Dorsolateral prefrontal cortex (tissue), 122 donors: ENCODE measurements at places on chromosomes 5 and 9.

- no peak for DNase-seq
These were observed 82.2 kb downstream of the TRIO start for GRCh38 chr5:14225173-14225834.

DNA sequence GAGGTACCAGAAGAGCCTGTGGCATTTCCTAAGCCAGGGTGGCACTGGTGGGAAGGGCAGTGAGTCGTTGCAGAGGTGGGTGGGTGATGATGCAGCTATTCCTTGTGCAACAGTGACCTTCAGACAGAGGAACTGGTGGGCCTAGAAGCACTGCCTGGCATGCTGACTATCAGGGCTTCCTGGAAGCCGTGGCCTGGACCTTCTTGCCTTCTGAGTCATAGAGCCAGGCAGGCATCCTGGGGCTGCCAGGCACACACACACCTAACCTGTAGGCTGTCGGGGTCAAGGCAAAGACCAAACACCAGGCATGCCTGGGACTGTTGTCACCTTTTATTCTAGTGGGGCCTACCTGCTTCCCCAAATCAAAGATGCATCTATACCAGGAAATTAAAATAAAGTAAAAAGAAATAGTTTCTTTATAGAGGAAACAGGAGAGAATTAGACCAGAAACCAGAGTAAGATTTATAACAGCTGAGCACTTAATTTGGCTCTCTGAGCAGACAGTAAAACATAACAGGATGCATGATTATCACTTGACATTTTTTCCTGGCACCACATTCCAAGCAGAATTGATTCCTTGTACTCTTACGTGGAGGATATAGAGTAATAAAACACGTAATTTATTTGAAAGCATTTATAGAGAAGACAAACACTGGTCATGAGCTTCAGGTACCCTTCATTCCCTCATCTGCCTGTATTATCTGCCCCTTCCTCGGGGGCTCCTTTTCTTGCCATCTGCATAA is 25.1 kb downstream of the NANS start:
- no peak for DNase-seq

GRCh38 chr9:32339424-32339823 is 45.0 kb upstream of the ACO1 start:
- no peak for DNase-seq

DNA sequence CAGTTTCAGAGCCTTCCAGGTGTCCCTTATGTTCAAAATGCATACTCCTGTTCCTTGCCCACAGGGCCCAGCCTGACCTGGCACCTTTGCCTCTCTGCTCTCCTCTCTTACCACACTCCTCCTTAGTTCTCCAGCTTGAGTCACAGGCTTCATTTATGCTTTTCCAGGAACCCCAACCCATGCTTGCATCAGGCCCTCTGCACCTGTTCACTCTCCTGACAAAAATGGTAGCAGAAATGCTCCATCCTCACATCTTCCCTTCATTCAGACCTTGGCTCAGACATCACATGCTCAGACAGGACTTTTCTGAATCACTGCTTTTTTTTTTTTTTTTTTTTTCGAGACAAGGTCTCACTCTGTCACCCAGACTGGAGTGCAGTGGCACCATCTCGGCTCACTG is 15.1 kb upstream of the RNF145 start:
- no peak for DNase-seq

GRCh38 chr9:72772661-72773060 is 180.2 kb downstream of the ALDH1A1 start:
- DNase-seq, result no peak

- DNase-seq, result no peak
These were observed 672.8 kb downstream of the ACTL7B start for GRCh38 chr9:108182950-108183381.

DNA sequence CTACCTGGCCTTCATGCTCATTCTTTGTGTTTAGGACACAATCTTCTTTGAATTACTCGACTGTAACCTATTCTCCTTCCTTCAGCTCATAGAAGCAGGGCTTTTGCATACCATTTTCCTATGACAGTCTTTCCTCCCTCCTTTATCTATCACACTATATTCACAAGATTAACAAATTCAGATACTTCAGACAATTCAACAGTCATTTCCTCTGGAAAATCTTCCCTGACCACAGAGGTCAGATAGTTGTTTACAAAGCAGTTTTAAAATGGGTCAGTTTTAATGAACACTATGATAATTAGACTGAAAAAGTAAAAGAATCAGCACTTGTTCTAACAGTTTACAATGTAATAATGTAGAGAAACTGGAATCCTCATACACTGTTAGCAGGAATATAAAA is 4.3 kb downstream of the CAAP1 start:
- no peak for DNase-seq

DNA sequence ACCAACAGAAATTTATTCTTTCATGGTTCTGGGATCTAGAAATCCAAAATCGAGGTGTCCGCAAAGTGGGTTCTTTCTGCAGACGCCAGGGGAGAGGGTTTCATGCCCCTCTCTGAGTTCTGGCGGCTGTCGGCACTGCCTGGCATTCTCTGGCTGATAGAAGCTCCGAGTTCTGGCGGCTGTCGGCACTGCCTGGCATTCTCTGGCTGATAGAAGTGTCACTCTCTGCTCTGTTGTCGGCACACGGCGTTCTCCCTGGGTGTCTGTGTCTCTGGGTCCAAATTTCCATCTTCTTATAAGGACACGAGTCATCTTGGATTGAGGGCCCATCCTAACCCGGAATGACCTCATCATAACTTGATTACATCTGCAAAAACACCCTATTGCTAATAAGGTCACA is 7.6 kb downstream of the GFI1B start:
- no peak for DNase-seq

GRCh38 chr5:136108180-136108611 is 24.4 kb upstream of the SMAD5 start:
- no peak for DNase-seq

DNA sequence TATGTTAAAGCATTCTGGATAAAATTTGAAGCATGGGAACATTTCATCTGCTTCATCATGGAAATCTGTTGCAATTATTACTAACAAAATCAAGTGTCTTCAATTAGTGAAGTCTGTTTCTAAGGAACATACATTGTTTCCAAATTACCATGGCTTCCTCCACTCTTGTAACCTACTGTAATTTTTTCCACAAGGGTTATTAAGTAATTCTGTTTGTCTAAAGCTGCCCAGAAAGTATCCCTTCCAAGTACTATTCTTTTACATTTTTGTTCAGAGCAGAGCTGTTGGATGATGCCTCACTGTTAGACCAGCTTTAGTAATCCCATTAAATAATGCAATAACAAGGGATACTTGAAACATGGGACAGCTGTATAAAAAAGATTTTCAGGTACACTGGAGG is 483.5 kb upstream of the CD180 start:
- no peak for DNase-seq

- no peak for DNase-seq
These were observed 64.6 kb upstream of the PLPP1 start for GRCh38 chr5:55599148-55600050.

GRCh38 chr9:134265078-134265477 is 61.2 kb upstream of the RXRA start:
- DNase-seq, result no peak

GRCh38 chr5:123785162-123786071 is 273.4 kb downstream of the CSNK1G3 start:
- no peak for DNase-seq

GRCh38 chr5:107428303-107428813 is 242.4 kb downstream of the EFNA5 start:
- no peak for DNase-seq

- DNase-seq, result no peak
These were observed 171.0 kb upstream of the OTULINL start for GRCh38 chr5:14410394-14411201.

DNA sequence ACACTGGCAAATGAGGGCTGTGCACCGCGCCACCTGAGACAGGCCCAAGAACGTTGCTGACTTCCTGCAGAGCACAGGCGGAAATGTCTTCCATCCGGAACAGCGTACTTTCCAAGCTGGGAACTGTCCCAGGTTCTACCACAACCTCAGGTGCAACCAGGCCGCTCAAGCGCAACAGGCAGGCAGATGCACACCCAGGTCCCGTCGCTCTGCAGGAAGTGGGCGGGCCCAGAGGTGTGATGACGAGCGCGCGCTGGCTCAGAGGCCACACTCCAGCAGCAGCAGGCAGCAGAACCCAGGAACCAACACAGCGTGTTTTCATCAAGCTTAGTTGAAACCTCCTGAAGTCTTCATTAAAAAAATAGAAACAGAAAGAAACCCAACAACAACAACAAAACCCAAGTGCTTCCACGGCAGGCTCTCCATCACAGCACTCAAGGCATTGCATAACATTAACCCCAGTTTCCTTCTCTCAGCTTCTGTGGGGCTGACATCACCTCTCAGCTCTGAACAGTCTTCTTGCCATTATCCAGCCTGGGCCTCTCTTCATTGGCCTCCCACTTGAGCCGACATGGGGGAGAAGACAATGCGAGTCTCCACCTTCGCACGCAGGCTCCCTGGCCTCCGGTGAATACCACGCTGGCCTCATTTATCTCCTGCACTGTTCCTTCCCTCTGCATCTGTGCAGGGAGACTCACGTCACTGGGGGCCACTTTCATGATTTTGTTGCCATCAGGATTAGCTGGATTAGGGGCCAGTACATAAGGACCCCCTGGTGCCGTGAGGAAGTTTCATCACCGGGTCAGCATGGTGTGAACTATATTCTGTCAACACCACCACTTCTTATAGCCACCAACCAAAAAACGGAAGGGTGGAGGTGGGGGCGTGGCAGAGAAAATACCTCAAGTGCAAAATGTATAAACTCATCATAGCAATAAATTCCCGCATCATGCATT is 22.1 kb downstream of the PTCH1 start:
- no peak for DNase-seq

DNA sequence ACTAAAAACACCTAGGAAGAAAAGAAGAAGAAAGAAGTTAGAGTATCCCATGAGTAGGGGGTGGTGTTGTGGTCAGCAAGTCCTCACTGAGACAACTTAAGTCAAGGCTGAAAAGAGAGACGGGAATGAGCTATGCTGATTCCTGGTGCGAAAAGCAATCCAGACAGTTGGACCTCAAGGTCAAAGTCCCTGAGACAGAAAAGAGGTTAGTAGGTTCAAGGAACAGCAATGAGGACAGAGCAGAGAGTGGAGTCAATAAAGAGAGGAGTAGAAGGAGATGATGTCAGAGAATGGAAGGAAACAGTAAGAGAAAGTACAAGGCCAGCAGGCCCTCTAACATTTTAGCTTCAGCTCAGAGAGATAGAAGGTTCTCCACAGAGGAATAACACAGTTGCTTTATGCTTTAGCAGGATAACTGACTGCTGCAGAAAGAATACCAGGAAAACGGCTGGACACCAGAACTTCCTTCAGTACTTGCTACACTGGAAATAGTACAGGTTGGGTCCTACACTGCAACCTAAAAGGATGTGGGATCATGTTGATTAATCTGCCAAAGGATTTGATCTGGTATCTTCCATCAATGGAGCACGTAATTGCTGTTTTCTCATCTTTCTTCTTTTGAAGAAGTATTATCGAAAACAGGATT is 43.6 kb downstream of the GNAQ start:
- no peak for DNase-seq

- peak; percentile 55 for DNase-seq
These were observed 55.2 kb downstream of the NMUR2 start for GRCh38 chr5:152349683-152350526.

DNA sequence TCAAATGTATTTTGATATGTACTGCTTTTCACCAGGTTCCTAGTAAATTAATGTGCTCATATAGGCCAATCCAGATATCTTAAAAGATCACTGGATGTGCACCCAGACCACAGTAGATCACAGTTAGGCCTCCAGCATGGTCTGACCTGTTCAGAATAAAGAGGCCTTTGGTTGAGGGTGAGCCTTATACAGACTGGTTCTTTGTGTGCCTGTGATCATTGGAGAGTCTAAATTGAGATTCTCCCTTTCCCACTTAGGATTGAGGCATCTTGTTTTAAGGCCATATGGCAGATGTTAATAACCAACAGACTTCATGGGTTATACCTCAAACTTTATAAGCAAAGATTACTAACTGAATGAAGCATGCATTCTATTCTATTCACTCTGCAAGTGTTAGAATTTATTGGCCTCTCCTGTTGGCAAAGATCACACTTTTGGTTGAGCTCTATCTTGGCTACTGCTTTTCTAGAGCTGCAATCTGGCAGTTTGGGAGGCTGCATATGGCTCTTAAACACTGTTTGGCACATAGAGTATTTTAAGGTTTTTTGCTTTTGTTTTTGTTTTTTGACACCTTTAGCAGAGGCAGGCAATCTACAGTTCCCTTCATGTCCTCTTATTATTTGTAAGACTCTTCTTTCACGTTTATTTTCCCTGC is 8.5 kb downstream of the CHSY3 start:
- DNase-seq, result no peak

- DNase-seq, result no peak
These were observed 82.1 kb downstream of the CYFIP2 start for GRCh38 chr5:157348049-157348400.

DNA sequence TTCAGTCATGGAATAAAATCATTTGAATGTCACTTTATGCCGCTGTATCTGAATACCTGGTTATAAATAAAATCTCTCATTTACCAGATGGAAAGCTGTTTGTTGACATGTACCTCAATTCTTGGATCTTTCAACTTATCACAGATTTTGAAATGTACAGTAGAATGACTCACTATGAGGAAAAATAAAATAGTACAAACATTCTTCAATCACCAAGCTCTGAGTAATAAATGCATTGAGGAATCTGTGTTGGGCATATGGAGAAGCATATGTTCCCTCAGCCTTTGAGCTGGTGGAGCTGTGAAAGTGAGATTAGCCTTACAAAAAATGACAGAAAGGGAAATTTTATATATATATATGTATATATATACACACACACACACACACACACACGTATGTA is 175.4 kb downstream of the KIAA0825 start:
- no peak for DNase-seq

DNA sequence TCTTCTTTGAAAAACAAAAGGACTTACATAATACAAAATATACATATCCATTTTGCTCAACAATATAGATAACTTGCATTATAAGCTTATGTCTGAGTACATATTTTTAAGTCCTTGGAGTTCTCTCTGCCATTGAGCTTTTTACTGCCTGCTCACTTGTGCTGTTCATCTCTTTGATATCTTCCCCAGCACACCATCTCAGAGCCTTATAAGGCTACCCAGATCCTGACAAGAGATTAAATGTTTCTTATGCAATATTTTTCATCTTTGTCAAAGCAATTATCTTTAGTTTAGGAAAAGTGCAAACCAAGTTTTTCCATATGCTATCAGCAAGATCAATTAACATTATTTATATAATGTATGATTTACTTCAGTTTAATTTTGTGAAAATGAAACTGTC is 60.7 kb upstream of the ITGA1 start:
- no peak for DNase-seq

- no peak for DNase-seq
These were observed 238.9 kb downstream of the NR3C1 start for GRCh38 chr5:143164557-143164956.
